Natural killer cell (primary cell): ENCODE measurements at places on chromosomes 6 and 20. TPM values are rescaled to one million over a fixed set of nuclear protein-coding genes. Genes with fewer than 3 reads are reported as not detected.
A peak's percentile ranks its signal among the peaks of the same experiment; 100 is the strongest.

DNA sequence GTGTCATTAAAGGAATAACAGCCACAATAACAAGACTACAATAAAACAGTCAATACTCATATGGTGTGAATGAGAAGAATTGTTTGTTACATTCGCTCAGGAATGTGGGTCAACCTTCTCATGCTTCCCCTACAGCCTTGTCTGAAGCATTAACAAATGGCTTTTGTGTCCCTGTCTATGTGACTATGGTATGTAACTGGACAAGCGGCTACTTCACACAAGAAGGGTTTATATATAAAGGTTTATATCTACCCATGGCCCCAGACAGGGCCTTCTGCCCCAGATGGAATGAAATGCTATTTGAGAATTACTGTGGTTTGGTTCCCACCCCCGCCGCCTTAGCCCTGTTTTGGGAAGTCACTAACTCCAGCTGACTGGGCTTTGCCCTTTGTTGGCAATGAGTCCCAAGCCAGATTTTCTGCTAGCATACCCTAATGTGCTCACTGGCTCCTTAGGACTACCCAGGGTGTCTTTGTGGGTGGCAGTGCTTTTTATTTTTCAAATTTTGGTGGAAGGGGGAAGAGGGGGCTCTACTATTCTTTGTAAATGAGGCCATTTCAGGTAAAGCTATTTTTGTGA is 39.4 kb downstream of the TFAP2A start:
- DNase-seq: no peak

- DNase-seq: no peak
Measured at GRCh38 chr6:43970068-43970912, 157.0 kb downstream of the MRPL14 start.

- peak; percentile 36 for DNase-seq
Measured at GRCh38 chr6:28537065-28537464, 11.4 kb downstream of the GPX5 start.

DNA sequence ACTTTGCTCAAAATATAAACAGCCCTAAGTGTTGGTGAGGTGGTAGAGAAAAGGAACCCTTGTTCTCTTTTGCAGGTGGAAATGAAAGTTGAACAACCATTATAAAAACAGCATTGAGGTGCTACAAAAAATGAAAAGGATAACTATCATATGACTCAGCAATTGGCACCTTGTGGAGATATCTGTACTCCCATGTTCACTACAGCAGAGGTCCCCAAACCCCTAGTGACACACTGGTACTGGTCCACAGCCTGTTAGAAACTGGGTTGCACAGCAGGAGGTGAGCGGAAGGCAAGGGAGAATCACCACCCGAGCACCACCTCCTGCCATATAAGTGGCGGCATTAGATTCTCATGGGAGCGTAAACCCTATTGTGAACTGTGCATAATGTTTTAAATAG is 267.4 kb upstream of the THEMIS start:
- no peak for DNase-seq

The LTV1 gene
- total RNA-seq: 21.7 TPM

The HLA-DPB1 gene
- total RNA-seq: 131 TPM
